ENCODE measurements at places on chromosomes 12 and 14. TPM values are rescaled to one million over a fixed set of nuclear protein-coding genes. Genes with fewer than 3 reads are reported as not detected.

The CLMN gene
- total RNA-seq = 35.4 TPM

The KCNMB4 gene
- total RNA-seq = not detected

The ADCY4 gene
- 33.3 TPM for total RNA-seq

The SRGAP1 gene
- total RNA-seq = 13.9 TPM

The SMIM41 gene
- 7.8 TPM for total RNA-seq

The ADAM21 gene
- not detected for total RNA-seq

The IFNG gene
- total RNA-seq = not detected

The PDZRN4 gene
- total RNA-seq = 0.58 TPM

The GLIPR1 gene
- total RNA-seq = 5.4 TPM

The MAP3K12 gene
- 279 TPM for total RNA-seq

The CDKN1B gene
- 40.0 TPM for total RNA-seq

The ZDHHC22 gene
- not detected for total RNA-seq

The RNU6-7 gene
- total RNA-seq = not detected

The KLRB1 gene
- total RNA-seq = not detected

The CDKN3 gene
- 5.5 TPM for total RNA-seq

The SERPINA9 gene
- total RNA-seq = not detected

The TAS2R30 gene
- 21.7 TPM for total RNA-seq

The DCN gene
- 1,044 TPM for total RNA-seq

The KRT77 gene
- not detected for total RNA-seq

The SDR9C7 gene
- total RNA-seq = not detected

The MMP19 gene
- 7.8 TPM for total RNA-seq

The RERG gene
- total RNA-seq = 39.1 TPM

The KRT86 gene
- not detected for total RNA-seq

The STAC3 gene
- not detected for total RNA-seq
